Right ventricle myocardium superior (tissue), 1 donor: ENCODE measurements at places on chromosomes 2 and 18.

GRCh38 chr2:168573128-168573903 lies 117.2 kb downstream of the CERS6 start:
- DNase-seq = no peak

GRCh38 chr2:102975996-102976975 lies 214.5 kb downstream of the TMEM182 start:
- no peak for DNase-seq

GRCh38 chr2:140597205-140597604 lies 1533.6 kb downstream of the LRP1B start:
- no peak for DNase-seq

GRCh38 chr2:44778221-44778654 lies 163.3 kb upstream of the SIX3 start:
- no peak for DNase-seq

GRCh38 chr2:78035804-78036203 lies 513.6 kb upstream of the LRRTM4 start:
- DNase-seq = no peak

- no peak for DNase-seq
These were observed 3.5 kb downstream of the ATP6V1B1 start for GRCh38 chr2:70939001-70939838.

- DNase-seq = no peak
These were observed 50.0 kb downstream of the TWIST2 start for GRCh38 chr2:238897911-238898311.

GRCh38 chr2:128628206-128628605 lies 309.5 kb upstream of the HS6ST1 start:
- no peak for DNase-seq

DNA sequence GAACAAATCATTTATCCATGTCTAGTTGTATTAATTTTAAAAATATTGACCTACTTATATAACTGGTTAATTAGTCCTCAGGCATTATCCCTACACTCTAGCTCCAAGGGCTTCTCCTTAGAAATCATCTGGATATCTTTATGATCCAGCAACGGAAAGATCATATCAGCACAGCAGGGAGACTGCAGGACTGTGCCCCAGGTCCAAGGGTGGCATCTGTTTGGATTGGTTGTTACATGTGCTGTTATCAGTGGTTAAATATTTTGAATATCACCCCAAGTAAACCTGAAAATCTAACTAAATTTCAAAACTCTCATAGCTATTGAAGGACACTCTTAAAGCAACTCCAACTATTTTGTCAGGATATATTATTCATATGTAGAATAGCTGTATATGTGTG lies 556.2 kb upstream of the ZEB2 start:
- no peak for DNase-seq

GRCh38 chr18:54717673-54718407 lies 110.4 kb upstream of the RAB27B start:
- DNase-seq = peak; percentile 43

DNA sequence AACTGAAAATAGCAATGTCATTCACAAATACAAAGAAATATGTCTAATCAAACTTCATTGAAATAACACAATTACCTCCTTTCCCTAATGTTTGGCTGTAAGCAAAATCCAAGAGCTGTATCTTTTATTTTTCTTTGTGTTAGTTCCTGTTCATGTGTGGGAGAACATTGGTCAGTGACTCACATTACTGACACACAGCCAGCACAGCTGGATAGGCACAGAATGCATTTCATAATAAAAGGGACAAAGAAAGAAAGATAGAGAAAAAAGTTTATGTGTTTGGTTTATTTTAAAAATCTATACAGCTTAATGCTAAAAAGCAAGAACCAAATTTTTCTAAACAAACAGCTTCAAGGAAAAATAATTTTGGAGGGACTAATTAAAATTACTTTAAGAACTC lies 185.6 kb upstream of the COL3A1 start:
- peak; percentile 63 for DNase-seq

DNA sequence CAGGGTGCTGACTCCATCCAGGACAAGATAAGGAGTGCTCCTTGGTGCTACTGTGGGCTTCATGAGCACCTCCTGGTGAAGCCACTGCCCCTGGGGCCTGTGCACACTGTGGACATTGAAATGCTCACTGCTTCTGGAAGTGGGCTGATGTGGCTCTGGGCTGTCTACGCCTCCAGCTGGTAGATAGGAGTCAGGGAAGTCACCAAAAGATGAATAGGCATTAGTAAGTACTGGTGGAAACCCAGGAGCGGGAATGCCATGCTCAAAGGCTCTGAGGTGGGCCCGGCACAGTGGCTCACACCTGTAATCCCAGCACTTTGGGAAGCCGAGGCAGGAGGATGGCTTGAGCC lies 79.2 kb upstream of the MSH2 start:
- DNase-seq = no peak

DNA sequence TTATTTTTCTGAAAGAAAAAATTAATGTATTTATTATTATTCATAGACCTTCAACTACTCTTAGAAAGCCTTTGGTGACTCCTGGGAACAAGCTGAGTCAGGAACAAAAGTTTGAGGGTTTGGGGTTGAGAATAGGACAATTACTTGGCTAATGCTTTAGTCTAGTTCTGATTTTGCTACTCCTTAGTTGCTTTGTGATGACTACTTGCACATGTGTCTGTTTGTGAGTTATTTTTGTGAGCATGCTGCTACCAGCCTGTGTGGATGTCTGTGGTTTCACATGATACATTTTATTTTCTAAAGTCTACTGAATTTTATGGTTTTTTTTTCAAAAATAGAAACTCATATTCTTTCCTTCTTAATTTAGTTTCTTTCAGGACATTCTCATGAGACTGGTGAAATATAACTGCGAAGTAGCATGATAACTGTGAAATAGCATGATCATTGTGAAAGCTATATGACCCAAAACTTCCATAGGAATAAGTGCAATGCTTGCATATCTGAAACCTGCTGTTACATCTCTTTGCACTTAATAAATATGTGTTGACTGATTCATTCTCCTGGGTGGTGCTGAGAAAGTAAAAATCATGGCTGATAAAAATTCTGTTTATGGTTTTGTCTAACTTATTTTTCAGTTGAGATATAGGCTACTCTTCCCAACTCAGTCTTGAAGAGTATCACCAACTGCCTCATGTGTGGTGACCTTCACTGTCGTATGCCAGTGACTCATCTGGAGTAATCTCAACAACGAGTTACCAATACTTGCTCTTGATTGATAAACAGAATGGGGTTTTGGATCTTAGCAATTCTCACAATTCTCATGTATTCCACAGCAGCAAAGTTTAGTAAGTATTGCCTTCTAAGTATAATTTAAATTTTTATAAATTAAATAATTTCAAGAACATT lies 17.9 kb upstream of the IL18R1 start:
- no peak for DNase-seq

DNA sequence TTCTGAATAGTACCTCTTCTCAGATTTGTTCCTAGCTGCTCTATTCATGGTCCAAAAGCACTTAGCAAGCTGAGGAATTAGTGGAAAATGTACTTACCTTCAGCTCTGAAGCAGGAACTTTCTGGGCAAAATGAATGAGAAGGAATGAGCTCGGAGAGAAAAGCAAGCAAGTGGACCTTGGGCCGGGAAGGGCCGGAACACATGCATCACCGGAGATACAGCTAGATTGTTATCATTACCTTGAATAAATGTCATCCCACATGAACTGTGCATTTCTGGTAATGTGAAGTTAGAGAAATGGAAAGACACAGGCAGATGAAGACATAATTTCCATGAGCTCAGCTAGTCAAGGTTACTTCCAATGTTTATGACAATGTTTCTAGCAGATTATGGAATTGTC lies at the start of gene MC2R:
MC2R (minus strand) TSS at position 146 of the 400 bp plus-strand sequence. CDS start 30,018 bp downstream, outside the sequence.
- no peak for DNase-seq

- no peak for DNase-seq
These were observed 54.9 kb downstream of the ANTXR1 start for GRCh38 chr2:69067866-69068265.

DNA sequence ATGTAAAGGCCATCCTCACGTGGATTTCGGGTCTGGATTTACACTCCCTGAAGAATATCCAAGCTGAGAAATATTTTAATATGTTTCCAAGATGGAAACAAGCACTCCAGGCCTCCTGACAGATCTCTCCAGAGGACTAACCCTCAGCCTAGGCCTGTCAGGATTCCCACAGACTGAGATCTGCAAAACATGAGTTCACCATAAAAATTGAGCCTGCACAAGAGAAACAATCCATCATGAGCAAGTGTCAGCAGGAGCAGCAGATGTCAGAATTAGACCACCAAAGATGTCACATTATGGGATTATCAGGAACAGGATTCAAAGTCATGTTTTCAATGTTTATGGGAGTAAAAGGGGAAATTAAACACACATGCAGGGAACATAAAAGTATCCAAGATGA lies 191.3 kb downstream of the TFCP2L1 start:
- DNase-seq = no peak

DNA sequence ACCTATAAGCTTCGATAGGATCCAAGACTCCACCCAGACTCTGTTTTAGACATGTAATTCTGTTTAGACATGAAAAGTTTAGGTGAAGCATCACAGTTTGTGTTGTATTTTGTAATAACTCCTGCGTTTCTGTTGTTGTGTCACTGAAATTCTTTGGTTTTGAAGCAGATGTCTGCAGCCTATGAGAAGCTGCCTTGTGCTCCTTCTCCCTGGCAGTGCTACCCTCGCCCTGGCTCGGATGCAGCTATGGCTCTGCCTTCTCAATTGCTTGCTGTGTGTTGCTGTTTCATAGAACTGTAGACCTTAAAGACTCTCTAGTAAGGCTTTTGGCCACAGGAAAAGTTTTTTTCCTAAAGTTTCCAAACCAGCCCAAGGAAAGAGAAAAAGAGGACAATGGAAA lies 40.2 kb upstream of the ZNF638 start:
- DNase-seq = no peak

DNA sequence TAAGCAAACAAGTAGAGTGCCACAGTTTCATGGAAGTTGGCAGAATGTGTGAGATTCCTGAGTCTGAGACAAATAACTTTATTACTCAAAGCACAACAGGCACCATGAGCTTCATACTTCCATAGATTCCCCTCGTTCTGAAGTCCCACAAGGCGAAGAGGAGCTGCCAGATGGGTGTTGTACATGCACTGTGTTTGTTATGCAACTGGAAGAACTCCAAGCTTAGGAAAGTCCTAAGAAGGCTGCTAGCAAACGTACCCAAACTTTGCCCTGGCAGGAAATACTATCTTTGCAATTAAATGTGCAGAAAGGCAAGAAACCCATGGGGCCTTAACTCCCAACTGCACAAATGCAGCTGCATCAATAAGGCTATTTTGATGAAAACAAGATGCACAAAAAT lies 1.6 kb upstream of the GCA start:
- DNase-seq = no peak

DNA sequence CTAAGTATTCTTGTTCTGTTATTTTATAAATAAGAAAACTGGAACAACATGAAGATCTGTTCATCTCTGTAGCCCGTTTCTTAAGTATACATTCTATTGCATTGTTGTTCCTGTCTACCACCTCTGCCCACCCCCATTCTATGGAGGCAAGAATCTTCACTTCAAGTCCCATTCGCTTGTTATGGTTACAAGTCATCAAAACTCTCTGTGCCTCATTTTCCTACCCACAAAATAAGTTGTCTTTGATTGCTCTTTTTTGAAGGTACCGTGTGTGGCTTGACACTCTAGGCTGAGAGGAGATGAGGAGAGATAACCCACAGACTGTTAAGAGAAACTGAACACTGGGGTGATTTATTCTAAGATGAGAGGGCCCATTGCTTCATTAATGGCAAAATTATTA lies 2.9 kb upstream of the EVA1A start:
- DNase-seq = no peak

GRCh38 chr2:174177316-174177890 lies 70.9 kb downstream of the OLA1 start:
- no peak for DNase-seq

- DNase-seq = no peak
These were observed 2.3 kb upstream of the MAL start for GRCh38 chr2:95023222-95023597.

- DNase-seq = no peak
These were observed 140.5 kb downstream of the LOXHD1 start for GRCh38 chr18:46516555-46516954.

GRCh38 chr2:148039783-148040182 lies 18.9 kb downstream of the MBD5 start:
- DNase-seq = no peak

DNA sequence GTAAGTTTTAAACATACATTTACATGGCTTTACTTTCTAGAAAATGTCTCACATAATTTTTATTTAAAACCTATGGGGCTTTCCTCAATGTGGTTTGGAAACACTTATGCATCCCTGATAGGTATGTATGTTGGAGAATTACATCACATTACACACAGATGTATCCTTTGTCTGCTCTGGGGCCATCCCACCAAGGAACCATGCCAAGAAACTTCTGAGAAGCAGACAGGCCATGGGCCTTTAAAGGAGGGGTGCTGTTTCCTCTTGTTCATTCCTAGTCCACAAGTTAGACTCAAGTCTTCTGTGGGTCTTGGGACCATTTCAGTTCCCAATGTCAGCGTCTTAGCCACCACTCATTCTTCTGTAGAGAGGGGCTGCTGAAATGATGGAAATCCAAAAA lies 162.0 kb upstream of the SETBP1 start:
- DNase-seq = no peak

GRCh38 chr18:77141401-77142118 lies 9.0 kb upstream of the MBP start:
- DNase-seq = no peak

- DNase-seq = no peak
These were observed 41.2 kb downstream of the COMMD1 start for GRCh38 chr2:61946666-61947065.

GRCh38 chr2:61450144-61450543 lies 20.7 kb downstream of the USP34 start:
- no peak for DNase-seq

- DNase-seq = no peak
These were observed 407.2 kb downstream of the PTPRM start for GRCh38 chr18:7974200-7974874.

GRCh38 chr2:191150230-191150599 lies 579 bp downstream of the STAT4 start:
- no peak for DNase-seq

- no peak for DNase-seq
These were observed 75.3 kb downstream of the INPP5D start for GRCh38 chr2:233135421-233135820.
